ENCODE measurements at places on chromosomes 1 and 21.

DNA sequence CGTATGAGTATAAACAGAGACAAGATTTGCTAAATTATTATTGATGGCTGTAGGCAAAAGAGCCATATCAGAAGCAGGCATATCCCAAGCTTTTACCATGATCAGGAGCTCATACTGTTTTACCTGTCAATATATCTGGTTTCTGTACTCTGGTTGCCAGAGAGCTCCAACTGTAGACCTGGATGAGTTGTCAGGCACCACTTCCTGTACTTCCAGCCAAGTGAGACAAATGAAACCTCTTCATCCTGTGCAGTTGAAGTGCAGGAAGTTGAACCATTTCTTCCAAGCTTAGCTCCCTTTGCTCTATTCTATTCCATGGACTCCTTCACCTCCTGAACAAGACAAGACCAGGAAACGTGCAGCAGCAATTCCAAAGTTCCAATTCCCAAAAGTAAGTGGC lies 115.6 kb downstream of the ZNF281 start:
- DNase-seq: no peak

DNA sequence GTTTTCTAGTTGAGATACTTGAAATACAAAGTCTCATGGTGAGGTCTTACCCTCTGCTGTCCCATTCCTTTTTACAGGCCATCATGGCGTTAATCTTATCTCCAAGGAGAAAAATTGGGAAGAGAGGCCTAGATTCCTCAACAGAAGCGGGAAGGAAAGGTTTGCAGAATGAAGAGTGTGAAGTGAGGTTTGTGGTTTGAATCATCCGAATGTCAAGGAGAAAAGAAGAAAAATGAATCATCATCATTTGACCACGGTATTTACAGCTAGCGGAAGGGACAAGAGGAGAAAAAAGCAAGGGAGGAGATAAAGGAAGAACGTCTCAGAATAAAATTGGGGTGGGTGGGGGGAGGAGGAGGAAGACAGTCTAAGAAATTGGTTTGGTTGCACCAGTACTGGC lies 935 bp upstream of the COG2 start:
- DNase-seq: no peak

- no peak for DNase-seq
Measured at GRCh38 chr1:58584082-58584895, 7.2 kb upstream of the TACSTD2 start.

DNA sequence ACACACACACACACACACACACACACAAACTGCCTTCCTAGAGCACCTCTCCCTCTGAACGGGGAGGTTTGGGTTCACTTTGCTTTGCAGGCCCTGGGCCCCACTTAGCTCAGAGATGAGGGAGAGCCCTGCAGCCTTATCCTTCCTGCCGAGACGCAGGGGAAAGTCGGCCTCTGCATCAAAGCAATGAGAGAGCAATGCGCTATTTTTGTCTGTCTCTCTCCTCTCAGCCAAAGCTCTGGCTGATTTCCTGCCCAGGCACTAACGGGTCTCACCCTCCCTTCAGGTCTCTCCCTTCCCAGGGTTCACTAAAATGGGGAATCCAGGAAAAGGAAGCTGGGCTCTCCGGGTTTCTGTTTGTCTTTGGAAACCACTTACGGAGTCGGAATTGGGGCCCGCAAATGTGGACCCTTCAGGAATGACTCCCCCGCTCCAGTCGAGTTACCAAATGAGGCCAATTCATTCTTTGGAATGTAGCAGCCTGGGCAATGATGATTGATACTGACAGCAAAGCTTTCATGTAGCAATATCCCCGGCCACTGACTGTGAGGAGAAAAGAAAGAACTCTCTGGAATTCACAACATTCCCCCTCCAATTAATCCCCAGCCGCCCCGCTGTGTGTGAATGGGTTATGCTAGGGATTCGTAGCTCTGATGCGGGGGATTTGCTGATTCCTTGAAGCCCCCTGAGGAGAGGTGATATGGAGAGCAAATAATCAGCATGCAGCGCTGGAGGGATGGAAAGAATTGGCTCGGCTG lies 61.5 kb upstream of the WLS start:
- no peak for DNase-seq

DNA sequence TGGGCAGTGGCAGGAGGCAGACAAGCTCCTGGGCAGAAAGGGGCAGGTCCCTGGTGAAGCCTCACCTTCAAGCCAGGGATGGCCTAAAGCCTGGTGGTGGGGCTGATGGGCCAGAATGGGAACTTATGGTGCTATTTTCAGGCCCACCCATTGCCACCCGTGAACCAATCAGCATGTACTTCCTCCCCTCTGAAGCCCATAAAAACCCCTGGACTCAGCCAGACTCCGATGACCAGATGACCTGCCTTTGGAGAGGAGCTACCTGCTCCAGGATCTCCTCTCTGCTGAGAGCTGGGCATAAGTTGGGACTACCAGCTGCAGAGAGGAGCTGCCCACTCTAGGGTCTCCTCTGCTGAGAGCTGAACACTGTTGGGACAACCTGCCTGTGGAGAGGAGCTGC lies 7.8 kb upstream of the BCL10 start:
- DNase-seq: no peak

DNA sequence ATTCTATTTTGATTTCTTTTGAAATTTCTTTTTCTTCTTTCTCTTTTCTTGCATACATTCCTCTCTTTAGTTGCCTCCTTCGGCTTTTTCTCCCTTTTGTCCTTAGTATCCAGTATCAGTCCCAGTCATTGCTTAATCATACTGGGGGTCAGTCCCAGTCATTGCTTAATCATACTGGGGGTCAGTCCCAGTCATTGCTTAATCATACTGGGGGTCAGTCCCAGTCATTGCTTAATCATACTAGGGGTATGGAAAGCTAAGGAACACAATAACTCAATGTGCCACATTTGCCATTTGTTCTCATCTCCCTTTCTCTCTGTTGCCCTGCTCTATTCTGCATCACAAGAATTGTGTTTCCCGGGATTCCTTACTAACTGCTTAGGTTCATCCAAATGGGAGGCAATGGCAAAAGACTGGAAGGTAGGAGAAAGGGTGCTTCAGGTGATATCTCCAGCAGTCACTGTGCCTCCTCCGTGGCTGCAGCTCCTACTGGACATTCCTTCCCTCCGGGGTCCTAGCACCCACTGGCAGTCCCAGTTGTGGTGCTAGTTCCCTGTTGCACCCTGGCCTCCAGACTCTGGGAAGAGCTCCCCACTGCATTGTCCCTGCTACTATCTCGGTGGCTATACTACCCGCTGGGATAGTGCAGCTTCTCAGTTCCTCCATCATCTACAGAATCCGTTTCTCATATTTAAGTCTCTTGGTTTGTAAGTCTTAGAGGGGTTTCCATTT lies 32.6 kb upstream of the LAMC1 start:
- no peak for DNase-seq

DNA sequence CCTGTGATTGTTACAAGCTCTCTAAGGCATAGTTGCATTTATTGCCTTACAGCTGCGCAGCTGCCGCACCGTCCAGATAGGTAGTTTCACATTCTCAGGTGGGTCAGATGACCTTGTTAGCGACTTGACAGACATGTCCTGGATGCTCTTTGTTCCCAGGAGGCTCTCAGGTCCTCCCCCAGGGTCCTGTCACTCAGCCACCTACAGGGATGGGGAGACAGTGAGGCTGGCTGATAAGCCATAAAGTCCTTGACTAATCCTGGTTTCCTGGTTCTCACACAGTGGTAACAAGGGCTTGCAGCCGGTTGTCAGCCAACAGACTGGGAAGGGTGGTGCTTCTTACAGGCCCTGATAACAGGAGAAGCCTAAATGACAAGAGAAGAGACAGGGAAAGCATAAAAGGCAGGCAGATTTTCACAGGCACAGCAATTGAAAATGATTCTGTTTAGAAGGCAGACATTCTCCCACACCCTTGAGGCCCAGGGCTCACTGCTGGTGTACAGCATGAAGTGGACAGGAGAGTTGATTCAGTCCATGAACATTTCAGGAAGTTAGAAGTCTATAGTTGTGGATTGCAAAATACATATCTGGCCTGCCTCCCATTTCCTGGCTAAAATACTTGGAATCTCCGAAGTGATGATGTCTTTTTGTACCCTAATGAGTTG lies 2.9 kb downstream of the ARF1 start:
- DNase-seq: no peak

- no peak for DNase-seq
Measured at GRCh38 chr1:16372535-16373285, 5.7 kb downstream of the SZRD1 start.

DNA sequence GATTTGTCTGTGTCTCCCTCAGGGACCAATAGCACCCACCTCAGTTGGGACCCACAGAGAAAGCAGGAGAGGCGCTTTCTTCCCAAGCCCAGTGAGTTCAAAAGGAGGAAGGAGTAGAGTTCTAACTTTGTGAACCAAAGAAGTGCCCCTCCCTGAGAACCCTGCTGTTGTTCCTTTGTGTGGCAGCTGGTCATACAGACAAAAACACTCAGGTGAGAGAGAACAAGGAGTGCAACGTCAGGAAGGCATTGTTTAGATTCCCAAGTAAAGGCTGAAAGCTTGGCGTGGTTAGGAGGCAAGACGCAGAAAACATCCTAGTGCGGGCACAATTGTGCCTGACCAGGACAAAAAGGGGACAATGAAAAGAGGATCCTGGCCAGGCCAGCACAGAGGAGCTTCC lies 654.6 kb downstream of the KIF26B start:
- no peak for DNase-seq

DNA sequence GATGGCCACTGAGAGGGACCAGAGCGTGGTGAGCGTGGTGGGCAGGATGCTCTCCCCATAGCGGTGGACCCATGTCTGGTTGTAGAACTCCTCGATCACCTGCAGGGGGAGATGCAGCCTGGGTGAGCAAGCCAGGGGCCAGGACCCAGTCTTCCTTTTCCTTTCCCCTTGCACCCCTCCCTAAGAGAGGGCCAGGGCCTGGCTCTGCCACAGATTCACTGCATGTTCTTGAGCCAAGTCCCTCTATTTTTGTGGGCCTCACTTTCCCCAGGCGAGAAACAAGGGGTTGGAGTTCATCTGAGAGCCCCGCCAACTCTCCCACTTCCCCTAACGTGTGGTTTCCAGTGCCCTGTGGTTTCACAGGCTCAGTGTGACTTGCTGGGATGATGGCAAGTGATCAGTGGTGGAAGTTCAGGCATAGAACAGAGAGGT lies 27.5 kb downstream of the SLC2A1 start:
- DNase-seq: peak; percentile 70

GRCh38 chr1:164735315-164736052 lies 176.5 kb downstream of the PBX1 start:
- no peak for DNase-seq

DNA sequence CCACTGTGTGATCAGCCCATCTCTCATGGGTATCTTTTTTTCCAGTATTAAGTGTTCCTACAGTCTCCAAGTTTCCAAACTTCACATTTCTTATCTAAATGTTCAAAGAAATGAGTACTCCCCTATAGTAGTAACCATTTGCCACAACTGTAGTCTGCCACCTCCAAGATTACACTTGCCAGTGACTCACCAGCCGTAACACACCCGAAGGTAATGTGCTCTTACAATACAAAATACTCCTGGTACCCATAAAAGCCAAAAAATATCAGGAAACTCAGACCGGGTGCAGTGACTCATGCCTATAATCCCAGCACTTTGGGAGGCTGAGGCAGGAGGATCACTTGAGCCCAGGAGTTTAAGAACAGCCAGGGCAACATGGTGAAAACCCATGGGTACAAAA lies 20.5 kb upstream of the ZNF496 start:
- no peak for DNase-seq

DNA sequence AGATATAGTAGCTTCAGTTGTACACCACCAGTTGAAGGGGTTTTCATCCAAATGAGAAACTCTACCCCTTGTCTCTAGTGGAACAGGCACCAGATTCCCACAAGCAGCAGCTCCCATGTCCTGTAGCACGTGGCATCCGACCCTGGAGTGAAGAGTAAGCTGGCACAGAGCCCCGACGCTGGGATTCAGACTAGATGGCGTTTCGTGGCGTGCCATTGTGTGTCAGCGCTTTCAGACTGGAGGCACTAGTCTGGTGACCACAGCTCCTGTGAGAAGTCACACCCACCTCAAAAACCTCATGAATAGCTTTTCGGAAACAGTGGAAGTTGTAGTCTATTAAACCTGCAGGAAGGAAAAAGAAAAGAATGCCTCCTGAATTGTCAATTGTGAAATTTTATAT lies 20.2 kb downstream of the RRAGC start:
- DNase-seq: no peak

- no peak for DNase-seq
Measured at GRCh38 chr1:177799746-177800145, 170.1 kb downstream of the SEC16B start.

DNA sequence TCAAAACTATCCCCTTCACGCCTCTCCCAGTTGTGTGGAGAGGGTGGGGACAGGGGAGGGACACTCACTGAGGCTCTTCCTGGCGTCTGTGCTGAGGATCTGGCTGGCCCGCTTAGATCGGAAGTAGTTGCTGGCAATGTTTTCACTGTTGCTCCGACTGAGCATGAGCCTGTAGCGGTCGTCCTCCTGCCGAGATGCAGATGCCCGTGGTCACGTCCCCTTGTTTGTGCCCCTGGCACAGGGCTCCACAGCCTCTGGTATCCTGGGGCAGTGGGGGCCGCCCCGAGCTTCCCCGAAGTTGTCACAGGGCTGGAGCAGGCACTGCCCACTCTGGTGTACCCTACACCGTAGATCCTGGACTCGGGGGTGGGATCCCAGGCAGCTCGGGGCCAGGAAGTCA lies 5.0 kb upstream of the DDOST start:
- DNase-seq: no peak

DNA sequence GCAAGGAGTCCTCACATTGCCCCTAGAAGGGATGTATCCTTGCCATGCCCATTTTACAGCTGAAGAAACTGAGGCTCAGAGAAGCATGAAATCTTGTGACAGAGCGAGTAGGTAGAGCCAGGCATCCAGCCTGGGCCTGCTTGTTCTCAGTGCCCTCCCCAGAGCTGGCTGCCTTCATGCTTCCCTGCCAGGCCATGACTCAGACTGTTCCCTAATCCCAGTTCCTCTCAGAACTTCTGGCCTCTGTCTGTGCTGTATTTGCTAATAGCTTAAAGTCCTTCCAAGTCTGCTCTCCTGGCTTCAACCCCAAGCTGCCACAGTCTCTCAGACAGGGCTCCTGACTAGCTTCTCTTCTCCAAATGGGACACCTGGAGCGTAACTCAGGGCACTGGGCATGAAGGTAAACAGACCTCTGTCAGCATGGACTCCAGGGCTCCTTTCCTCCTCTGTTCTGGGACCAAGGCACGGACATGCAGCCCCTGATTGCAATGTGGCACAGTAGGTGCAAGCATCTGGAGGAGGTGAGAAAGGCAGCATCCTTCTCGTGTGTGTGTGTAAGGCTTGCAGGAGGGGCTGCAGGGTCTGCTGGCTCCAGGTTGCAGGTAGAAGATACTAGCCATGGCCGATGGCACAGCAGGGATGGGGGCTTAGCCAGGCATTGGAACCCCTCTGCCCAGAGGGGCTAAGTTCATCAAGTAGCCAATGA lies 122.7 kb downstream of the HMGB4 start:
- DNase-seq: no peak
